ENCODE measurements at places on chromosomes 3 and 15. TPM values are rescaled to one million over a fixed set of nuclear protein-coding genes. Genes with fewer than 3 reads are reported as not detected.

NR1I2 gene
- not detected for total RNA-seq

CPNE9 gene
- not detected for total RNA-seq

UBE2E2 gene
- 91.0 TPM for total RNA-seq

ANKUB1 gene
- 2.8 TPM for total RNA-seq

FGD5 gene
- total RNA-seq, result 57.4 TPM

SAXO2 gene
- total RNA-seq, result 2.0 TPM

GUCA1C gene
- not detected for total RNA-seq

C15orf62 gene
- 0.49 TPM for total RNA-seq

GP9 gene
- total RNA-seq, result 0.53 TPM

EIF1B gene
- total RNA-seq, result 63.7 TPM

PLSCR5 gene
- not detected for total RNA-seq

PP2D1 gene
- total RNA-seq, result not detected

RTF1 gene
- total RNA-seq, result 35.4 TPM

PPP1R14D gene
- total RNA-seq, result not detected

GADL1 gene
- 0.27 TPM for total RNA-seq

DNA sequence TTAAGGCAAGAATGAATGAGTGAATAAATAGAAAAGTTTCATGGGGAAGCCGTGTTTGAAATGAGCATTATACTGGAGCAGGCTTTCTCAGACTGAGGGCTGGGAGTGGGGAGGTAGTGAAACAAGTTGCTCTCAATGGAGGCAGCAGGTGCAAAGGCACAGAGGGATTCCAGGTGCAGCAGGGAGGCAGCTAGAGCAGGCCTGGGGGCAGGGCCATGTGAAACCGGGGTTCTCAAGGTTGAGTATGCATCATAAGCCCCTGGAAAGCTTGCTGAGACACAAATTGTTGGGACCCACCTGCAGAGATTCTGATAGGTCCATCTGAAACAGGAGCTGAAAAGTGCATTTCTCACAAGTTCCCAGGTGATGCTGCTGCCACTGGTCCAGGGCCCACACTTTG is 45.3 kb downstream of the BFSP2 start:
- DNase-seq, result no peak

- no peak for DNase-seq
Measured at GRCh38 chr15:22258398-22259150, 178.2 kb downstream of the OR4M2 start.

- no peak for DNase-seq
Measured at GRCh38 chr15:45603881-45604280, 16.7 kb downstream of the BLOC1S6 start.

DNA sequence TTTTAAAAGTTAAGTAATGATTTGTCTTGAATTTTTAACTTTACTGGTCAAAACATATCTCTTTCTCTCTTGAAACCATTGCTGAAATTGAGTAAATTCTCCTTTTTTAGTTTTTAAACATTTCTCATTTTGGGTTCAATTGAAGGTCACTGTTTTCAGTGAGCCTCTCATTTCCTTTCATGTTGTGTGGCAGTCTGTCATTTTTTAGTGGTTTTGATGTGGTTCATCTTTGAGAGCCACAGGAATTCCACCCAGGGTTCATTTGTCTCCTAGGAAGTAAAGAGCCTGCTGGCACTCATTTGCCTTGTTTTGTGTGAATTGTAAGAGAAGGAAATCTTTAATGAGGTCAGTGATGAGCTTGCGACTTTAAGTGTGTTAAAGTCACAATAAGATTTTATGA is 10.4 kb downstream of the CLDN11 start:
- DNase-seq, result no peak

GRCh38 chr3:141955175-141955574 is 78.7 kb downstream of the ATP1B3 start:
- DNase-seq, result no peak

GRCh38 chr3:141401573-141402475 is 33.5 kb downstream of the ZBTB38 start:
- peak; percentile 72 for DNase-seq

DNA sequence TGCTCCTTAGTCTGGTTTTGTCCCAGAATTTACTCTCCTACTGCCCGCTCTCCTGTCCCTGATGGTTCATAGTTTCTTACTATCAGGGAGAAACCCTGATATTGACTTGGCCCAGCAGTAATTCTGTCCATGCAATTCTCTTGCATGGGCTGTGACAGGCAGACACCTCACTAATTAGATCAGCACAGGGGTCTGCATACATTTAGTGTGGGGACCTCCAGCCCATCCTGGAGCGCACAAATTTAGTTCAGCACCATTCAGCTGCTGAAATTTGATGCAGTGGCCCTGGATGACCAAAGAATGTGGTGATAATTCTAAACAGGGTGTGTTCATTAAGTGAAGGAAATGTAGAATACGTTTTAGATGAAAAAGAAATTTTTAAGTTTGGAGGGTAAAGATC is 555.5 kb upstream of the TBL1XR1 start:
- no peak for DNase-seq

DNA sequence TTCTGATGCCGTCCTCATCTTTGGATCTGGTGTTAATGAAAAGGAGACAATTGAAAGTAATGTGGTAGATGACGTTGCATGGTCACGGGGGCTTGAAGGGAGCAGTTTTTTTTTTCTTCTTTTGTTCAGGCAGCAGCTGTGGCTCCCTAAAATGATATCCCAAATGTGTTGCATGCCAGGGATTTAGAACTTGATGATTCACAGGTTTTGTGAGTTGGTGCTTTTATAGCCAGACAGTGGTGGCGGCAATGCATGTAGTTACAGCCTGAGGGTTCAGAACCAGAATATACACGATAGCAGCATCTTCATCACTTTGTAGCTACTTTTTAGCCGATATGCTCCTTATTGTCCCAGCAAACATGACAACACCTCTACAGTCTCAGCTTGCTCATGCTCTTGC is 133.4 kb downstream of the CHST2 start:
- no peak for DNase-seq

DNA sequence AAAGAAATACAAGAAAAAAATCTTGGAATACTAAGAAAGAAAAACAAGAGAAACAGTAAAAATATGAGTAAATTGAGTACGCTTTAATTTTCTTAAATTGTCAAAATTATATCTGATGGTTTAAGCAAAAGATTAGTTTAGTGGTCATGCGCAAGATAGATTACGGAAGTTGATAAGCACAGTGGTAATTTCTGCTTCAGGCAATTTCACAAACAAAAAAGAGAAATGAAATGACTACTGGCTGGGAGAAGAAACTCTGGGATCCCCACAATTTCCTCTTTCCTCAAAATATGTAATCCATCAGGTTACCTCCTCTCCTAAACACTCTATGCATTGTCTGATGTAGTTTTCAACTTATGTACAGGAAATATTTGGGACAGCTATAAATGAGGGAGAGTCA is 9.0 kb downstream of the MYD88 start:
- no peak for DNase-seq

GRCh38 chr15:94122516-94122915 is 108.8 kb upstream of the MCTP2 start:
- DNase-seq, result no peak

DNA sequence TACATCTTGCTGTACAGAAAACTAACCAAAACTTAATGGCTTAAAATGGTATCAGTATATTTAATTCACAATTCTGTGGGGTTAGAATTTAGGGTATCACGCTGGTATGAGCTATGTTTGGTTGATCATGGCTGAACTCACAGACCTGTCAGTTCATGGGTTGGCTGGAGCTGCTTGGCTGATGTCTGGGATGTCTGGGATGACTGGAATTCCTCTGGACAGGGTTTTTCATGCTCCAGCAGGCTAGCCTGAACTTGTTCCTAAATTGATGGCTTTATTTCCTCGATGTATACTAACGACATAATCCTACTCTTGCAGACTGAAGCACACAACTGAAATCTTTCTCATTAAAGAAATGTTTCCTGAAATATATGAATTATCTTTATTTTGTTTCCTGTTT is 338.9 kb upstream of the GBE1 start:
- no peak for DNase-seq

DNA sequence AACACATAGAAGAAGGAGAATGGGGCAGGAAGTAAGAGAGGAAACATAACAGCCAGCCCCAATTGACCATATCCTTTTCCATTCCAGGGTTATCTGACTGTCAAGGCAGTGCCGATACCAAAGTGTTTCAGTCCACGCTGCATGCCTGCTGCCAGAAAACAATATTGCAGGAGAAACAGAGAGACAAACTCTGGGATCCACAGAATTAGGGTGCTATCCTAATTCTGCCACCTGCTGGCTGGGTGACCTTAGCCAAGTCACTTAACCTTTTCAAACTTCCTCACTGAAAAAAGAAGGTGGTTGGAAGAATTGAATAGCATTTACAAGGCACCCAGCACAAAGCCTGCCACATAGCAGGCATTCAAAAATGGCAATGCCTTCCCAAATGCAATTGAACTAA is 32.0 kb downstream of the GLB1 start:
- no peak for DNase-seq

GRCh38 chr15:63698692-63699091 is 101.5 kb downstream of the FBXL22 start:
- no peak for DNase-seq

- peak; percentile 54 for DNase-seq
Measured at GRCh38 chr3:197516517-197516889, 39.3 kb downstream of the BDH1 start.

GRCh38 chr15:99441444-99441800 is 124.4 kb upstream of the MEF2A start:
- DNase-seq, result no peak

DNA sequence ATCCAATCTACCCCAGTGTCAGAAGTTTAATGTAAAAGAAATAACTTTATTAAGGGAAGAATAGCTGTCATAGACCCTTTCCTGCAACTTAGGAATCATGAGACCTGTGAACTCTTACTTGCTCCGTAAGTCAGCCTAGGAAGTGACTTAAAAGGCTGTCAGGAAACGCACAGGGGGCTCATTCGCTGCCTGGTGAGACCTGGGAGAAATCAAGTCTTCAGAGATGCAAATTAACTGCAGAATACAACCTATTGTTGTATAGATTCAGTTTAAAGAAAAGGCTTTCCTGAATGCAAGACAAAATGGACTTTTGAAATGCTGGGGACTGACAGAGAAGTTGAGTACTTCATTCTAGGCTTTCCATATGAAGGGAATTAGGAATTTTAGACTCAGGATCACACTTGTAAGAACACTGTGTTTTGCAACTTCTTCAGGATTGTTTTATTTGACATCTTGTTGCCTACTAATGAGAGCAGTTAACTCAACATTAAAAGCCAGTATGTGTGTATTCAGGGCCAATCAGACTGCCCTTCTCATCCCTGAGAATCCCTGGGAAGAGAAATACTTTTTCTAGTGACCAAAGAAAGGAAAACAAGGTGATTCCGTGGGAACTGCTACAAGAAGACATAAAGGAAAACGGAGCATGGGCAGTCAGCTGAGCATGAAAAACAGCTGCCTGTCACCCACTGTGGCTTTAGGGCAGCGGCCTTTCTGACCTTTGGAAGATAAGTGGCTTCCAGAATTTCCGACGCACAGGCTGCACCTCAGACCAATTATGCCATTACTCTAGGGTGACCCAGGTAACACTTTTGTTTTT is 18.5 kb upstream of the DPPA4 start:
- no peak for DNase-seq

DNA sequence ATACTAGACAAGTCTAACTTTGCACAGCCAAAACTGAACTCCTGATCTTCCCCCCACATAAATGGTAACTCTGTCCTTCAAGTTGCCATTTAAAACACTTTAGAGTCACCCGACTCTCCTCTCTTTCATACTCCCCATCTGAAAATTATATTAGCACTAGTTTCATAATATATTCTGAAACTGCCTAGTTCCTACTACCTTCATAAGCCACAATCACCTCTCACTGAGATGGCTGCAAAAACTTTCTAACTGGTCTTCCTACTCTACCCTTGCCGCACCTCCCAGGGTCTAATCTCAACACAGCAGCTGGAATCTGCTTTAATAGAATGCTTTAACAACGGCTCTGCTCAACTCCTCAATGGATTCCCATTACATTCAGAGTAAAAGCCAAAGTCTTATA is 55.0 kb downstream of the GLB1 start:
- DNase-seq, result no peak

DNA sequence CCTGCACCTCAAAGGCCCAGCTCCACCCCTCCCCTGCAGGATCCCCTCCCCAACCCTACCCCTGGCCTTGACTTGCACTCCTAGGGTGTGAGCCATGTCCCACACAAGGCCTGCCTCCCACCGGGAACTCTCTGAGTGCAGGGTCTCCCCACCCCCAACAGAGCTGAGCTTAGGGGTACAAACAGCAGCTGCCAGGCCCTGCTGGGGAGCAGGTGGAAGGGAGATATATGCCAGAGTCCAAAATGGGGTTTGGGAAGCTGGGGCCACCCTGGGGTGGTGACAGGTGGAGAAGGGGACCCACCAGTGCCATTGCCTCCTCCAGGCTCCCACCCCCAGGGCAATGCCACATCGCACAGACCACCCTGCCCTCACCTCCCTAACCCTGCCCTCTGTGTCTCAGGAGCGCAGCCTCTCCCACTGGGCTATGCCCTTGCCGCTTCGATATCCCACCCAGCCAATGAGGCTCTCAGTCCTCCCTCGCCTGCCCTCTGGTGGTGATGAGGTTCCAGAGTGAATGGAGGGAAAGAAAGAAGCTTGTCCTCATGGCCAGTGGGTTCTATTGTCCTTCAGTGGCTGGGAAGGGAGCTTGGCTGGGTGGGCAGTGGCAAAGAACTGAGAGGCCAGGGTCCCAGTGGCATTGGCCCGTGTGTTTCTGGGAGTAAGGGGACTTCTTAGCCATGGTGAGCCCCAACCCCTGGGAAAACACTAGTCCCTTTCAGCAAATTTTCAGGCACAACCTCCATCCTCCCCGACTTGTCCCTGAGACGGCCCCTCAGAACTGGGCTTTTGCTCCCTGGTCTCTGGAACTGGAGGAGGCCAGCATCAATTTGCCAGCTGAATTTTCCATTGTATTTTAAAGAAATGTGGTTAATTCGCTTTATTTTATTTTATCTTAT is 46.8 kb downstream of the CYP11A1 start:
- DNase-seq, result peak; percentile 86

GRCh38 chr3:632571-633170 is 436.1 kb downstream of the CHL1 start:
- DNase-seq, result peak; percentile 53

DNA sequence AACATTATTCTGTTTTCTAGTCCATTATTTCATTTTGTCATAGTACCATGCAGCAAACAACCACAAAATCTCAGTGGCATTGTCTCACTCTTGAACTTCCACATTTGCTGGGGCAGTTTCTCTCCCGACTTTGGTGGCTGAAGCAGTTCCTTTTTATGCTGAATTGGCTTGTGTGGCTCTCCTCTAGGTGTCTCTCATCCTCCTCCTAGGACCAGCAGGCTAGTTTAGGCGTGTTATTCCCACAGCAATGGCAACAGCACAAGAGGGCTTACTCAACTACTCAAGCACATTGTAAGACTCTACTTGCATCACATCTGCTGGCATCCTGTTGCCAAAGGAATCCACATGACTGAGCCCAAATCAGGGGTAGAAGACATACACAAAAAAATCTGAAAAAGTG is 201.8 kb upstream of the KCNH8 start:
- DNase-seq, result no peak

DNA sequence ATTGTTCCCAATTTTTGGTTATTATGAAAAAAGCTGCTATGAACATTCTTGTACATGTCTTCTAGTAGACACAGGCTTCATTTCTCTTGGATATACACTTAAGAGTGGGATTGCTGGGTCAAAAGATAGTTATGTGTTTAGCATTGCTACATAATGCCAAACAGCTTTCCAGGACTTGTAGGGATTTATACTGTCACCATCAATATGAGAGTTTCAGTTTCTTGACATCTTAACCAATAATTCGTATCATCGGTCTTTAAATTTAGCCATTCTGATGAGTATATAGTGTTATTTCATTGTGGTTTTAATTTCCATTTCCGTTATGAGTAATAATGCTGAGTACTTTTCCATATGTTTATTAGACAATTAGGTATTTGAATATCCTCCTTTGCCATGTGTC is 190.3 kb upstream of the PFN2 start:
- DNase-seq, result no peak

Measured in sciatic nerve (tissue), 2 donors.